ENCODE measurements at places on chromosomes 16 and 17.

DNA sequence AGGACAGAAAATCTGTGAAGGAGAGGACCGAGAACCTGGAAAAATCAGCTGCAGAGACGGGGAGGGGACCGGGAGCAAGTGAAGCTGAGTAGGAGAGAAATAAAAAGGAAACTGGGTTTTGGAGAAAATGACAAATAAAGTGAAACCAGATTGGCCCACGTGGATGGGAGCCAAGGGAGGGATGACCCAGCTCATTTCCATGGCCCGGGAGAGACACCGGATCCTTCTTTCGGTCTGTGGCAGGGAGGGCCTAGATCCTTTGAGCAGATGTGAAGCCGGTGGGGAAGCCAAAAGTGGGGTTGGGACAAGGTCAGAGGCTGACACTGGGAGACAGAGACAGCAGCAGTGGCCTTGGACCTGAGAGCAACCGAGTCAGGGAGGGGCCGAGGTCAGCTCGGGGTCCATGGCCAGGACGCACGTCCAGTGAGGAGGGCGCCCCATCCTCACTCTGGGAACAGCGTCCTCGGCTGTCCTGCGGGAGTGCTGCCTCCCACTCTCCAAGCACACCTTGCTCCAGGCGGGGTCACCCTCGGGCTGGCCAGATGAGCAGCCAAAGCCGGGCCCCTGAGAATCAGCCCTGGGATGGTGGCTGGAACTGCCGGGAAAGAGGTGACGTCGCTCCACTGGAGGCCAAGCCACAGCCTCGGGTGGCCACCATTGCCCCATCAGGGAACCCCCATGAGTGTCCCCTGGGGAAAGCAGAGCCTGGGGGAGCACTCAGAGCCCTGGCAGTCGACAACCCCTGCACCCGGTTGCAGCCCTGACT is 50.8 kb upstream of the CDR2 start:
- no peak for DNase-seq
- no peaks in the 10 kb centered on the region for H3K4me1 ChIP-seq
- no peak overlapping the region for H3K27ac ChIP-seq

DNA sequence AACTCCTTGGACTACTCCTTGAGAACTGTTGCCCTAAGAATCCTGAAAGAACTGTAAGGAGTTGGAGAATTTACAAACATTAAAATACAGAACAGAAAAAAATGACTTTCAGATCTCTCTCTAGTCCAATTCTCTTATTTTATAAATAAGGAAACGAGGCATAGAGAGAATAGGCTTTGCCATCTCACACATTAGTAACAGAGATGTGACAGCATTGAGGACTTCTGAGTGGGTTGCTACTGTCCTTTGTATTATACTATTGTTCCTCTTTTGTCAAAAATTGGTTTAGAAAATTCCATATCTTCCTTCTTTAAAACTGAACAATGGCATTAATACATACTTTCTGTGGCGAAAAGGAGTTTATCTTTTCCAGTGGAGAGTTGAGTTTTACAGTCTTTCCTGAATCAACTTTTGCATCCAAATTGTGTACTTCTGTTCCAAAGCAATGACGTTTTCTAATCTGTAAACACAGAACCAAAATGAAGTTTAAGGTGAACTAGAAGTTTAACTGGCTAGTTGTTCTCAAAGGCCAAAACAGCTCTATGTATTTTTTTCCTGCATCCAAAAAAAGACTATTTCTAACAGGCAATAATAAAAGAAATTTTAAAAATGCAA is 16.5 kb downstream of the BRIP1 start:
- H3K36me3 ChIP-seq, result peaks cover 33% of the 10 kb centered on the region
- no peak overlapping the region for H3K27ac ChIP-seq
- no peaks in the 10 kb centered on the region for H3K27me3 ChIP-seq
- H3K4me3 ChIP-seq, result no peak overlapping the region

DNA sequence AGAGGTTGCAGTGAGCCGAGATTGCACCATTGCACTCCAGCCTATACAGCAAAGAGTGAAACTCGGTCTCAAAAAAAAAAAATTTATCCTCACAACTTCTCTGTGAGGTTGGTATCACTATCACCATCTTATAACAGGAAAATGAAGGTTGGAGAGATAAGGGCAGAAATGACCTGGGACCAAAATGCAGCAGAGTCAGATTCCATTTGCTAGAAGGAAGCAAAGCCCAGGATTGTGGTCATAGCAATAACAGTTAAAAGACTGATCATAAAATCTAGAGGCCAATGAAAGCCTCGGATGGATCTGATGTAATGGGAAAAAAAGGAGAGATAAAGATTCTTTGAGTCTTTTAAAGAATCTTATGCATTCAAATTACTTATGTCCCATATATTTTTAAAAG is 69.6 kb upstream of the TEKT1 start:
- no peak for DNase-seq
- peaks cover 4% of the 10 kb centered on the region for H3K27me3 ChIP-seq
- H3K4me1 ChIP-seq, result no peaks in the 10 kb centered on the region

GRCh38 chr17:42818379-42818778 is 5.7 kb downstream of the BECN1 start:
- no peak overlapping the region for H3K27ac ChIP-seq
- peaks cover 52% of the 10 kb centered on the region for H3K36me3 ChIP-seq
- H3K27me3 ChIP-seq, result no peaks in the 10 kb centered on the region

DNA sequence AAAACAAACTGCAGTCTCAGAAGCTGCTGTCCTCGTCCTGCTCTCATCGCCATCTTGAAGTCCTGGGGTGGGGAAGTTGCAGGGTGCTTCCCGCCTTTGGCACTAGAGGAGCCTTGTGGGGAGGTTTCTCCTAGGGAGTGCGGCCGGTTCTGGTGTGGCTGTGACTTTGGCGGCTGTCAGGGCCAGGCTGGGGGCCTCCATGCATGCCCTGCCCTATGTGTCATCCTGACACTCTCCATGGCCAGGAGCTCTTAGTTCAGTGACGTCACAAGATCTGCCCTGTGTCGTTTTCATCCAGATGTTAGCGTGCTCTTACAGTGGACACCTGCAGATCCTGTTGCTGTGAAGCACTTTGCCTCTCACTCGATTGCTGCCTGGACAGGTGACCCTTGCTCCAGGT is 49.6 kb downstream of the PLD6 start:
- no peak for DNase-seq
- peaks cover 20% of the 10 kb centered on the region for H3K36me3 ChIP-seq

DNA sequence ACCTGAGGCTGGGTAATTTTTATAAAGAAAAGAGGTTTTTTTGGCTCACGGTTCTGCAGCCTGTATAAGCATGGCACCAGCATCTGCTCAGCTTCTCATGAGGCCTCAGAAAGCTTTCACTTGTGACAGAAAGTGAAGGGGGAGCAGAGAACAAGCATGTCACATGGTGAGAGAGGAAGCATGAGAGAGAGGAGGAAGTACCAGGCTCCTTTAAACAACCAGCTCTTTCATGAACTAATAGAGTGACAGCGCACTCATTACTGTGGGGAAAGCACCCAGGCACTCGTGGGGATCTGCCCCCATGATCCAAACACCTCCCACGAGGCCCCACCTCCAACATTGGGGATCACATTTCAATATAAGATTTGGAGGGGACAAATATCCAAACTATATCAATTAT is 86.8 kb downstream of the USP32 start:
- H3K36me3 ChIP-seq, result peaks cover 9% of the 10 kb centered on the region
- peak; percentile 48 for DNase-seq
- H3K4me3 ChIP-seq, result peak overlapping the region; percentile 34
- no peaks in the 10 kb centered on the region for H3K27me3 ChIP-seq
- peaks cover 22% of the 10 kb centered on the region for H3K4me1 ChIP-seq

DNA sequence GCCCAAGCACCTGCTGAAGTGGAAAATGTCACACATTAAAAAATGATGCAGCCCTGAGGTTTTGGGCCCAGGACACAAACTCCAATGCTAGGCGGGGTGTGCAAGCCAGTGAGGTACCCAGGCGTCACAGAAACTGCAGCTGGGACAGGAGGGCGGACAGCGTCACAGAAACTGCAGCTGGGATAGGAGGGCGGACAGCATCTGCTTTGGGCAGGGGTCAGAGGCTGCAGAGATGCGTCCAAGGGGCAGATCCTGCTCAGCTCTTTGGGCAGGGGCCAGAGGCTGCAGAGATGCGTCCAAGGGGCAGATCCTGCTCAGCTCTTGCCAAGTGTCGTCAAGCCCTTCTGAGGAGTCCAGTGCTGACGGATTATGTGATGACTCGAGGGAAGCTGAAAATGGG is 43.9 kb upstream of the RCVRN start:
- H3K27ac ChIP-seq, result no peak overlapping the region
- no peaks in the 10 kb centered on the region for H3K27me3 ChIP-seq
- no peaks in the 10 kb centered on the region for H3K36me3 ChIP-seq
- H3K4me3 ChIP-seq, result no peak overlapping the region
- DNase-seq, result no peak

- H3K27ac ChIP-seq, result no peak overlapping the region
- no peaks in the 10 kb centered on the region for H3K27me3 ChIP-seq
- peaks cover 9% of the 10 kb centered on the region for H3K4me1 ChIP-seq
- H3K4me3 ChIP-seq, result no peak overlapping the region
- H3K36me3 ChIP-seq, result peaks cover 9% of the 10 kb centered on the region
These were observed 4.1 kb downstream of the SNRNP25 start for GRCh38 chr16:57711-58110.

Measured in activated CD8-positive, alpha-beta T cell treated with anti-CD3 and anti-CD28 coated beads for 36 hours (primary cell).